ENCODE measurements at places on chromosomes 6 and 20. TPM values are rescaled to one million over a fixed set of nuclear protein-coding genes. Genes with fewer than 3 reads are reported as not detected.

Gene OR12D3
- not detected for polyA plus RNA-seq

Gene DYNLT2
- polyA plus RNA-seq, result 0.67 TPM

Gene SLC22A2
- not detected for polyA plus RNA-seq

Gene DEFB132
- polyA plus RNA-seq, result not detected

Gene SLC52A3
- not detected for polyA plus RNA-seq
